Naive thymus-derived CD8-positive, alpha-beta T cell (primary cell): ENCODE measurements at places on chromosomes 12 and 14.

- H3K36me3 ChIP-seq: no peaks in the 10 kb centered on the region
- no peak overlapping the region for H3K27ac ChIP-seq
- no peaks in the 10 kb centered on the region for H3K4me1 ChIP-seq
Observed at GRCh38 chr12:65568517-65568916, 255.8 kb upstream of the HMGA2 start.

DNA sequence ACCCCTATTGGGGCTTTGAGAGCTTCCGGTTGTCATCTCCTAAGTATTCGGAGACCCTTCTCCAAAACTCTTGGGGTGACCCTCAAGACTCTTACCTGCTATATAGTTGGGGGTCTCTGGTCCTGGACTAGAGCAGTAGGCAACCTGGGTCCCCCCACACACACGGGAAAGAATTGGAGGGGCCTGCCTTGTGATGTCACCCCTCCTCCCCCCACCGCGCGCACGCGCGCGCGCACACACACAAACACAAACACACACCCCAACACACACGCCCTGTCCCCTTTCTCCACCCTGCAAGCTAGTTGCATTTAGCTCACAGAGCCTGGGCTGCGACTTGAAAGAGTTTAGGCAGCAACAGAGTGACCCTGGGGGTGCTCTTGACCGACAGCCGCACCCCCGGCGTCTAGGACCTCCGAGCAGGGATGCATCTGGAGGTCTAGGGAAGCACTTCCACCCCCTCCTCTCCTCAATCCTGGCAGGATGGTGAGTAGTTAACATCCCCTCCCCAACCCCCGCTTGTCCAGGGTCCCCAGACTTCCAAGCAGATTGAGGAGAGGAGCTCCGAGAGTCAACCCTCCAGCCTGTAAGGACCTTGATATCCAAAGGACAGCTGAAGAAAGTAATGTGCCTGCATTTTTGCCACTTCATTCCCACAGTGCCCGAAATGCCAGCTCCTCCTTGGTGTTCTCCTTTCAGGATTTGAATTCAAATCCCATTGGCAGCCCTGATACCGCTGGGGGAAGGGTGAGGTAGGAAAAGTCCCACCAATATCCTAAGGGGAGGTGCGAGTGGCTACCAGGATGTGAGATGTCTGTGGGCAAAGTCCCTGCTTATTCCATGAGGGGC lies 1.4 kb upstream of the DNAJC14 start:
- DNase-seq: peak; percentile 81
- peaks cover 54% of the 10 kb centered on the region for H3K4me1 ChIP-seq
- H3K27me3 ChIP-seq: no peaks in the 10 kb centered on the region
- peaks cover 11% of the 10 kb centered on the region for H3K36me3 ChIP-seq
- H3K27ac ChIP-seq: peak overlapping the region; percentile 91

DNA sequence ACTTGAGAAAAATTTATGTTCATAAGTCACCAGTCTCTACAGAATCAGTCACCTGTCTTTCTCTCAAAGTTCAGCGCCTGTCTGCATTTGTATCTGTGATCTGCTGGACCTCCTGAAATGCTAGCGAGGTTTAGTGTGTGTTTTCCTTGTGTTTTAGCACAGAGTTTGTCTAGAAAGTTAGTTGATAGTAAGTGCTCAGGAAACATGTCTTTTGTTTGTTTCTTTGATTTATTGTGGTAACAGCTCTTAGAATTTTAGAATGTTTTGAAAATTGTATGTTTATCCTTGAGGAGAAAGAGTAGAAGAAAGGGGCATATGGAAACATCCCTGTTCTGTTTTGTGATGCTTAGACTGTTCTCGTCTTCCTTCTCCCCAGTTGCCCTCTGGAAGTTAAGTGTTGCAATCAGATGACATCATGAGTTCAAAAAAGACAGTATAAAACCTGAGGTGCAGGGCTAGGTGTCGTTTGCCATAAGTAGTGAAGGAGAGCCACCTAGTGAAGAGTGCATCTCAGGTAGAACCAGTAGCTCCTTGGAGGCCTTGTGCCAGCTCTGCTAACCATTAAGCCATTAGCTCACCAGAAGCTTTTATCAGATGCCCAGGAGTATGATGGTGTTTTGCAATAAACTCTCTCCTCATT lies 44.8 kb downstream of the FBXW8 start:
- peaks cover 11% of the 10 kb centered on the region for H3K4me1 ChIP-seq
- no peak for DNase-seq
- no peaks in the 10 kb centered on the region for H3K27me3 ChIP-seq
- H3K4me3 ChIP-seq: no peak overlapping the region

GRCh38 chr12:79927772-79928474 lies 7.0 kb downstream of the PPP1R12A start:
- no peaks in the 10 kb centered on the region for H3K36me3 ChIP-seq

DNA sequence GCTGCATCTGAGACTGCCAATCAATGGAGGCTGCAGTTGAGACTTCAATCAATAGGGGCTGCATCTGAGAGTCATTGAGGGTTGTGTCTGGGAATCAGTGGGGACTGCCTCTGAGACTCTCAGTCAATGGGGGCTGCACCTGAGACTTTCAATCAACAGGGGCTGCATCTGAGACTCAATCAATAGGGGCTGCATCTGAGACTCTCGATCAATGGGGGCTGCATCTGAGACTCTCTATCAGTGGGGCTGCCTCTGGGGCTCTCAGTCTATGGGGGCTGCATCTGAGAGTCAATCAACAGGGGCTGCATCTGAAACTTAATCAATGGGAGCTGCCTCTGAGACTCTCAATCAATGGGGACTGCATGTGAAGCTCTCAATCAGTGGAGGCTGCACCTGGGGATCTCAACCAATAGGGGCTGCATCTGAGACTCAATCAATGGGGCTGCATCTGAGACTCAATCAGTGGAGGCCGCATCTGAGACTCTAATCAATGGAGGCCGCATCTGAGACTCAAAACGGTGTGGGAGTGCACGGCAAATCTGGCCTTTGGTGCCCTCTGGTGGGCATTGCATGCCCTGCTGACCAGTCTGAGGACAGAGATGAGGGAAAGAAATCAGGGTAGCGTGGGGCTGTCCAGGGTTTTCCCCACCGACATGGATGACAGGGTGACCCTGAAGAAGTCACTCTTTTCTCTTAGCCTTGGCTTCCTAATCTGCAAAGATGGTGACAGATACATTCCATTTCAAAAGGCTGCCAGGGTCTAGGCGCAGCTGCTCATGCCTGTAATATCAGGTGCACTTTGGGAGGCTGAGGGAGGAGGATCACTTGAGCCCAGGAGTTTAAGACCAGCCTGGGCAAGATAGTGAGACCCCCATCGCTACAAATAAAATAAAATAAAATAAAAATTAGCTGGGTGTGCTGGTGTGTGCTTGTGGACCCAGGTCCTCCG lies 41.3 kb upstream of the EIF5 start:
- peak; percentile 82 for DNase-seq
- peaks cover 8% of the 10 kb centered on the region for H3K27me3 ChIP-seq
- no peak overlapping the region for H3K4me3 ChIP-seq
